HFFc6 (cell line): ENCODE measurements at places on chromosomes 7 and 10.

GRCh38 chr10:26665080-26666048 lies 32.1 kb upstream of the PDSS1 start:
- DNase-seq = no peak

DNA sequence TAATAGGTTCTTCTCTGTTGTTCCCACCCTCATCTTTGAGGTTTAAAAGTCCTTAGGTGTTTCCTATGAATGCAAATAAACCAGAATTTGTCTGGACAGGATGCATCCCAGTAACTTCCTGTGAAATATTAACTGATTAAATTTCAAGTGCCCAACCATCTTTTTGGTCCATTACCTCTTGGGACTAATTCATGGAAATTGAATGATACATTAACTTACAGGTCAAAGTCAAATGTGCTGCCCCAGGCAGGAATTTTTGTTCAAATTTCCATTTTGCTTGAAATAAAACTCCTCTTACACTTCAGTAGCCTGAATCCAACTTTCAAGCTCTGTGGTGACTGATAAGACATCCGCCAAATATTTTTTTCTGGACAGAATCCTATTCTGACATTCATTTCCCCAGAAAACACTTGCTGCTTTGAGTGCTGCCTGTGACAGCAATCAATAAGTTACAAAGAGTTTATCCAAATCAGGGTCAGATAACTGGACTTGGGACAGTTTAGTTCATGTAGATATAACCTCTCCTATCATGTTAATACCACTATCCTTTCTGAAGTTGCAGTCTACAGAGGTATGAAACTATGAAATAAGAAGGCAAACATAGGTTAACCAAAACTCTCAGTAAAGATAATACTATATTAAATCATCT lies 383.5 kb downstream of the POM121L12 start:
- no peak for DNase-seq

GRCh38 chr7:86931439-86931838 lies 128.0 kb downstream of the ELAPOR2 start:
- no peak for DNase-seq

DNA sequence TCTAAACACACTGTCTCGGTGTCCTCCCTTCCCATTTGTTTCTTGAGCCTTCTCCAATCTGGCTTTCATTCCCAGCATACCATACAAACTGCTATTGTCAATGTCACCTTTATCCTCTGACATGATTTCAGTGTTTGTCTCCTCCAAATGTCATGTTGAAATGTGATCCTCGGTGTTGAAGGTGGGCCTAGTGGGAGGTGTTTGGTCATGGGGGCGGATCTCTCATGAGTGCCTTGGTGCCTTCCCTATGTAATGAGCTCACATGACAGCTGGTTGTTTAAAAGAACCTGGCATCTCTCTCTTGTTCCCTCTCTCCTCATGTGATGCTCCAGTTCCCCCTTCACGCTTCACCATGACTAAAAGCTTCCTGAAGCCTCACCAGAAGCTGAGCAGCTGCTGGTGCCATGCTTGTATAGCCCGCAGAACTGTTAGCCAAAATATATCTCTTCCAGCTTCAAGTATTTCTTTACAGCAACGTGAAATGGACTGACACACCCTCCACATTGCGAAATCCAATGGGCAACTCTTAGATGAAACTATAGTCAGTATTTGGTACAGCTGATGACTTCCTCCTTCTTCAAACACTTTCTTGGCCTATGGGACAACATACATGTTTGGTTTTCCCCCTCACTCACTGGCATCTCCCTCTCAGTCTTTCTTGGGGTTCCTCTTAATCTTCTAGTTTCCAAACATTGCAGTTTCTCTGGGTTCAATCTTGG lies 27.8 kb downstream of the RNLS start:
- DNase-seq = no peak

- no peak for DNase-seq
These were observed 23.6 kb downstream of the TMEM178B start for GRCh38 chr7:141097430-141097829.

- no peak for DNase-seq
These were observed 6.4 kb upstream of the RAMP3 start for GRCh38 chr7:45151131-45151684.

GRCh38 chr7:152891160-152891621 lies 131.6 kb downstream of the ACTR3B start:
- no peak for DNase-seq

DNA sequence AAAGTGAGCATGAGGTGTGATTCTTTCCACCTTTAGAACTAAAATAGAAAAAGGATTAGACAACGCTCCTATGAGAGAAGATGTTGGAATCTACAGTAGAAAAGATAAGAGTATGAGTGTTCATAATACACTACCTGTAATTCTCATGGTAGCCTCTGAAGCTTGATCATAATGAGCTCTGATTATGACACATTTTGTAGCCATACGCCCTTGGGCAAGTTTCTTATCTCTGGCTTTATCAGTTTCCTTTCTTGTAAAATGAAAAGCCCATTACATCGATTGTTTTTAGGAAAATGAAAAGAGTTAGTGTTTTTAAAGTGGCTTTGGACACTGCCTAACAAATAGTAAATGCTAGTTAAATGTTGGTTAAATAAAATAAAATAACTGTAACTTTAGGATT lies 22.4 kb upstream of the PRSS58 start:
- no peak for DNase-seq

DNA sequence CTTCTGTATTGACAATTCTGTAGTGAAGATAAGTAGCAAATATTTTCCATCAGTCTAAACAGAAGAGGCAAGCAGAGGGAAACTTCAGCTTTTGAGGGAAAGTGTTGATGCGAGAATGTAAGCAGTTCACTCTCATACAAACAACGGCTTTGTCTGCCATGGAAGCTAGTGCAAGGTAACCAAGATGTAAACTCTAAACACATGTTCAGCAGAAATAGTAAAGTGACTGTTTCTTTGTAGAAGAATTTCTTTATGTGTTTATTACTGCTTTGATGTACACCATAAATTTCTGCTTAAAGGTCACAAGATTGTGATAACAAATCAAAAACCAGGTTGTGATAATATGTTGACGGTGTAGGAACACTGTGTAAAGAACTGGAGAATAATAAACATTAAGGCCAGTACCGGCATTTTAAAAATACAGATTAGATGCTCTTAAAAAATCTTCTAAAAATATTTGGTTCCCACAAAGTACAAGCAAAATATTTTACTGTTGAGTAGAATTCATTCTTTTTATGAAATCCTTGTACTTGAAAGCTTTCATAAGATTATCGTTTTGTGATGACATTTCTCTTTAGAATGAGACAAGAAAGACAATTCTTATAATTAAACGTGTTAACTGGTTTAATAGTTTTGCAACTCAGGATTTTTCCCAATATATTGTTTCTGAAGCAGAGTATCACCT lies 34.2 kb downstream of the SEMA3C start:
- DNase-seq = no peak
